Kidney glomerular epithelial cell (primary cell): ENCODE measurements at places on chromosomes 16 and 17.
A peak's percentile ranks its signal among the peaks of the same experiment; 100 is the strongest.

DNA sequence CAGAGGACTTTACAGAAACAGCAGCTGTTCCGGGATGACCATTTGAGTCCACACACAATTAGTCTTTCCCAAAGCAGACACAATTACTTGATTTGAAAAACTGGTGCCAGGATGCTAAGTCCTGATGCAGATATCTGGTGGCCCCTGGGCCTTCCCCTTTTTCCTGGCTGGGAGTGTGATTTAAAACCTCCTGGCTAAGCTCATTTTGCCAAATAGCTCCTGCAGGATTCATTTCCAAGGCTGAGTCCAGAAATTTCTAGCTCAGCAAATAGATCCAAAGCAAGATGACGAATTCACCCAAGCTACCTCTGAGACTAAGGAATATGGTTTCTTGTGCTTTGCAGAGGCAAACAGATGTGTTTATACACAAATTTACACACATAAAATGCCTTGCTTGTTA, 422.2 kb downstream of the CA10 start:
- no peak for DNase-seq

- peak; percentile 58 for DNase-seq
Measured at GRCh38 chr17:75404223-75404730, 1.2 kb downstream of the GRB2 start.

DNA sequence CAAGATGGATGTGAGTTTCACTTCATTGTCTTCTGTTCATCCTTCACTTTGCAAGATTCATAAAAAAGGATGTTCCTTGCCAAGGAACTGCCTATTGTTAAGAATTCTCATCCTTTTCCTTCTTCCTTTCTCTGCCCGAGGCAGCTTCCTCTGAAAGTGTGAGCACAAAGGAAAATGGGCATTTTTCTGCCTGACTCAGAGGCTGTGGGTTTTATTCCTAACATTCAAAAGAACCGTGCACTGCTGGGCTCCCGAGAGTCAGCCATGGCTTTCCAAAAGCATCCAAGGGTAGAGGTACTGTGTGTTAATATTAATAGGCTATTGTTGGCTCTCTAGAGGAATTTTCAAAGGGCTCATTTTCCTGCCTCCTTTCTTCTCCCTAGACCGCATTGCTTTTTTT, 289.4 kb downstream of the ABCC12 start:
- no peak for DNase-seq

- no peak for DNase-seq
Measured at GRCh38 chr17:80339731-80340456, 75.1 kb upstream of the ENDOV start.

GRCh38 chr16:64116151-64116550, 1005.7 kb downstream of the CDH11 start:
- no peak for DNase-seq

- DNase-seq: no peak
Measured at GRCh38 chr17:81948635-81949378, 1.8 kb upstream of the MYADML2 start.
